Lung (tissue), 17 donors: ENCODE measurements at places on chromosomes 7 and 10.

- peaks cover 14% of the 10 kb centered on the region for H3K4me1 ChIP-seq
- H3K27ac ChIP-seq, result no peak overlapping the region
- no peaks in the 10 kb centered on the region for H3K36me3 ChIP-seq
- H3K4me3 ChIP-seq, result no peak overlapping the region
- DNase-seq, result no peak
These were observed 171.4 kb upstream of the PPP2R2D start for GRCh38 chr10:131729361-131729760.

DNA sequence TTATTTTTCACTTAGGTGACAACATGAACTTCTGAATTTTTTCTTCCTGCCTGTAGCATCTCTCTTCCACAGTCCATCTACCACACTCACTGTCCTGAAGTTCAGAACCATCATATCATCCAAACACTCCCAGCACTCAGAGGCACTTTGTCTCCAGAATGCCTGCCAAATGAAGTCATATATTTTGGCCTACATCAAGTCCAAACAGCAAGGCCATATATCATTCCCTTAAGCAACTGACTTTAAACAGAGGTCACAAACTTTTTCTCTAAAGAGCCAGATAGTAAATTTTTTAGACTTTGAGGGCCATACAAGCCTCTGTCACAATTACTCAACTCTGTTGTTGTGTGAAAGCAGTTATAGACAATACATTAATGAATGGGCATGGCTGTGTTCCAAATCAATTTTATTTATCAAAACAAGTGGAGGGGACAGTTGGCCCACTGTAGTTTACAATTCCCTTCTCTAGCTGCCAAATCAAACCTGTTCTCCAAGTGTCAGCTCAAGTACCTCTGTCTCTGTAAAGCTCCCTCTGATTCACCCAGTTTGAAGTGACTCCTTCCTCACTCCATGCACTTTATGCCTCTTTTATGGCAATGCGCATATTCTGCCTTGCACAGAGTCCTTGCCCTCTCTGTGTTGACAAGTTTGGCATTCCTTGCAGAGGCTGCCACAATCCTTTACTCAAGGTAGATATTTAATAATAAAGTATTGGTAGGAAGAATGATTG is 305.7 kb downstream of the FZD1 start:
- H3K4me3 ChIP-seq, result no peak overlapping the region
- H3K27ac ChIP-seq, result no peak overlapping the region
- no peaks in the 10 kb centered on the region for H3K36me3 ChIP-seq
- no peaks in the 10 kb centered on the region for H3K27me3 ChIP-seq

DNA sequence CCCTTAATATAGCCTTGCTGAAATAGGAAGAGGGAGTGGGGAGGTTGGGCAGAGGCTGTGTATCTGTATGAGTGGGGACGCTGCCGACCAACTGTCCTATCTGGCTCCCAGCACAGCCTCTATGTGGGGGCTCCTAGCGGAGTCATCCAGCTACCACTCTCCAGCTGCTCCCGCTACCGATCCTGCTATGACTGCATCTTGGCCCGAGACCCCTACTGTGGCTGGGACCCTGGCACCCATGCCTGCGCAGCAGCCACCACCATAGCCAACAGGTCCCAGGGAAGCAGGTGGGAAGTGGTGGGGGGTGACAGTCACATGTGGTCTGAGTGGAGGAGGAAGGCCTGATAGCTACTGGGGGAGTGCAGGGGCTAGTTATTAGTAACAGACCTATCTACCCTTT is 6.6 kb downstream of the MRPL43 start:
- DNase-seq, result no peak
- H3K27me3 ChIP-seq, result no peaks in the 10 kb centered on the region
- H3K4me1 ChIP-seq, result no peaks in the 10 kb centered on the region
- no peak overlapping the region for H3K27ac ChIP-seq

GRCh38 chr7:74174606-74175082 is 488 bp downstream of the EIF4H start:
- peaks cover 4% of the 10 kb centered on the region for H3K4me1 ChIP-seq
- H3K36me3 ChIP-seq, result no peaks in the 10 kb centered on the region
- no peaks in the 10 kb centered on the region for H3K27me3 ChIP-seq
- H3K4me3 ChIP-seq, result peak overlapping the region; percentile 100
- DNase-seq, result peak; percentile 68

- H3K4me1 ChIP-seq, result no peaks in the 10 kb centered on the region
- DNase-seq, result no peak
- H3K27me3 ChIP-seq, result no peaks in the 10 kb centered on the region
- H3K4me3 ChIP-seq, result no peak overlapping the region
- no peak overlapping the region for H3K27ac ChIP-seq
These were observed 42.7 kb downstream of the NPTX2 start for GRCh38 chr7:98659756-98660155.
